ENCODE measurements at places on chromosomes 3 and 15.

- peaks cover 5% of the 10 kb centered on the region for H3K4me1 ChIP-seq
- no peaks in the 10 kb centered on the region for H3K36me3 ChIP-seq
- DNase-seq = no peak
- no peak overlapping the region for H3K27ac ChIP-seq
- H3K4me3 ChIP-seq = no peak overlapping the region
These were observed 78.3 kb upstream of the PPP2R3A start for GRCh38 chr3:135887220-135887619.

DNA sequence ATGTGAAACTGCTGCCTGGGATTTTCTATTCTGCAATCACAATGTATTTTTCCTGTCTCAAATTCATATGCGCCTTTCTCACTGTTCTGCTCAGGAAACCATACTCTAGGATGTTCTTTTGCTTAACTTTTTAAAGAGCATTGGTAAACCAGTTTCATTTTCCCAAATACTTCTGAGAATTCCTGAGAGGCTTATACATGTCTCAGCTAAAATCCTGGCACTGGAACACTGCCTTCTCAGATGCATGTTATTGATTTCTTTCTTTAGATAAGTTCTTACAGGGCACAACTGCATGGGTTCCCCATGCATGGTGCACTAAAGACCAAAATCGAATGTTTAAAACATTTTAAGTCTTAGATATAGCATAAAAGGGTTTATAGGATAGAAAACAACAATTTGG lies 178.3 kb upstream of the PLSCR5 start:
- H3K4me3 ChIP-seq = no peak overlapping the region
- no peaks in the 10 kb centered on the region for H3K27me3 ChIP-seq
- DNase-seq = no peak
- H3K36me3 ChIP-seq = no peaks in the 10 kb centered on the region
- no peaks in the 10 kb centered on the region for H3K4me1 ChIP-seq
- H3K27ac ChIP-seq = no peak overlapping the region

DNA sequence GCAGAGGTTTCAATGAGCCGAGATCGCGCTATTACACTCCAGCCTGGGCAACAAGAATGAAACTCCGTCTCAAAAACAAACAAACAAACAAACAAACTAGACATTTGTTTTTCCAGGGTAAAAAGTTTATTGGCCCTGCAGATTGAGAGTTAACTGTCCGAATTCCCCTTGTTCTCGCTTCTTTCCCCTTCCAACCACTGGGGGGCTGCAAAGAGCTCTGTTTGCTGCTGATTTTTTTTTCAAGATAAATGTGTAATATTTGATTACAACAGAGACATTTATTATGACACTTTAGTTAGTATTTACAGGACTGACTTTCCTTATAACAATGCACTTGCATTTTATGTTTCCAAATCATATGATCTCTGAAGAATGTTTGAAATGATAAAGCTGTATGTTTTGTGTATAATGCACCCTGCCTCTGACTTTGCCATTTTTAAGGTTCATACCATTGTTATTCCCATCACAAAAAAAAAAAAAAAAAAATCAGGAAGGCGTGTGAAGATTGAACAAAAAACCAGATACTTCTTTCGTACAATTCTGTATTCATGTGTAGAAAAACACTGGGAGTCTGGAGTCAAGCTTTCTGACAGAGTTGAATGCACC lies 2.8 kb downstream of the CLSTN2 start:
- peaks cover 31% of the 10 kb centered on the region for H3K4me1 ChIP-seq
- H3K36me3 ChIP-seq = no peaks in the 10 kb centered on the region
- no peak overlapping the region for H3K27ac ChIP-seq
- peaks cover 66% of the 10 kb centered on the region for H3K27me3 ChIP-seq
- peak overlapping the region; percentile 5 for H3K4me3 ChIP-seq

- peaks cover 97% of the 10 kb centered on the region for H3K36me3 ChIP-seq
- H3K27me3 ChIP-seq = peaks cover 9% of the 10 kb centered on the region
- H3K4me1 ChIP-seq = no peaks in the 10 kb centered on the region
- no peak overlapping the region for H3K27ac ChIP-seq
- DNase-seq = no peak
These were observed 54.4 kb downstream of the INO80 start for GRCh38 chr15:41061667-41062066.

GRCh38 chr3:58544541-58544940 lies 7.6 kb upstream of the ACOX2 start:
- no peak for DNase-seq
- no peak overlapping the region for H3K27ac ChIP-seq
- no peaks in the 10 kb centered on the region for H3K36me3 ChIP-seq
